ENCODE measurements at places on chromosomes 7 and 10. TPM values are rescaled to one million over a fixed set of nuclear protein-coding genes. Genes with fewer than 3 reads are reported as not detected.

Gene TMEM106B
- total RNA-seq: 73.1 TPM

GRCh38 chr10:63003816-63004453 lies 129.2 kb upstream of the NRBF2 start:
- no peak for DNase-seq

GRCh38 chr7:48088559-48089045 lies 463 bp upstream of the UPP1 start:
- peak; percentile 91 for DNase-seq

GRCh38 chr10:92757066-92757710 lies 67.4 kb downstream of the HHEX start:
- peak; percentile 69 for DNase-seq

DNA sequence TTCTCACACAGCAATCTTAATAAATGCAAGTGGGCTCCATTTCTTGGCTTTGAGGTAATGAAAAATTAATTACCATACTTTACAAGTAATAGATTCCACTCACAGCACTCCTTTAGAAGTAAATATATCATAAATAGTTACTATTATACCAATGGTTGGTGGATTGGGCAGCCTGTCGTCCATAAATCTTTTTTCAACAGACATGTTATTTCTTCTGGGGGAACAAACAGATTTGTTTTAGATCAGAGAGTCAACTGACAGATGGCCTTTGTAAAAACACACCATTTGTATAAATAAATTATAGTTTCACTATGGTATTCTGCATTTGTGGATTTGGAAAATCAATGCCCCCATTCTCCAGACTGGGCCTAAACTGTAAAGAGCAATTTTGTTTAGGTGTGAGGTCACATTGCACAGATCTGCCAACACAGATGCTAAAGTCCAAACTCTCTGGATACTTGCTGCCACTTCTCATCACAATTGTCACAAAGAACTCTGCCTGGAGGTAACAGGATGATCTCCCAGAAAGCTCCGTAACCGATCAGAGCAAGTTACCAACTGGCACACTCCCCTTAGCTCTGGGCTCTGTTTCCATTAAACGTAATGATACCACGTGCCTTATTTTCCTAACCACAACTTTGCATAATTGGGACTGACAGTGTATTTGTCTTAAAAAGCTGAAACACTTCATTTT lies 4.5 kb upstream of the MACROH2A2 start:
- DNase-seq: no peak

DNA sequence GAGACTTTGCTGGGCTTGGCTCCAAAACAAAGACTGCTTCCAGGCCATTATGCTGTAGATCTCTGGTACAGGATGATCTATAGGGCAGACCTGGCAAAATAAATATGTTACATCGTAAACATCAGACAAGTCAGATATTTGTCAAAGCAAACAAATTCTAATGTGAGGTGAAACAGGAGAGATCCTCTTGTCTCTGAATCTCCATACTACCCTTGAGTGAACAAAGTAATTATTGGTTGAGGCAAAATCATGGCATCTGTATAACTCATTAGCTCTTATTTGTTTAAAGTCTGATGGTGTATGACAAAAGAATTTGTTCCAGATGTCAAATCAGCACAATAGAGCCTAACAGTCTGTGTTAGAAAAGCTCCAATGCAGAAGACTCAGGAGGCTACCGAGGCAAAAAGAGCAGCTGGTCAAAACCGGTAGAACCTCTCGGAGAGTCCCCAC lies 1291.5 kb downstream of the TYW1 start:
- DNase-seq: no peak

GRCh38 chr10:11147722-11148121 lies 130.1 kb downstream of the CELF2 start:
- DNase-seq: no peak

GRCh38 chr7:50531401-50531911 lies 33.7 kb downstream of the DDC start:
- no peak for DNase-seq

DNA sequence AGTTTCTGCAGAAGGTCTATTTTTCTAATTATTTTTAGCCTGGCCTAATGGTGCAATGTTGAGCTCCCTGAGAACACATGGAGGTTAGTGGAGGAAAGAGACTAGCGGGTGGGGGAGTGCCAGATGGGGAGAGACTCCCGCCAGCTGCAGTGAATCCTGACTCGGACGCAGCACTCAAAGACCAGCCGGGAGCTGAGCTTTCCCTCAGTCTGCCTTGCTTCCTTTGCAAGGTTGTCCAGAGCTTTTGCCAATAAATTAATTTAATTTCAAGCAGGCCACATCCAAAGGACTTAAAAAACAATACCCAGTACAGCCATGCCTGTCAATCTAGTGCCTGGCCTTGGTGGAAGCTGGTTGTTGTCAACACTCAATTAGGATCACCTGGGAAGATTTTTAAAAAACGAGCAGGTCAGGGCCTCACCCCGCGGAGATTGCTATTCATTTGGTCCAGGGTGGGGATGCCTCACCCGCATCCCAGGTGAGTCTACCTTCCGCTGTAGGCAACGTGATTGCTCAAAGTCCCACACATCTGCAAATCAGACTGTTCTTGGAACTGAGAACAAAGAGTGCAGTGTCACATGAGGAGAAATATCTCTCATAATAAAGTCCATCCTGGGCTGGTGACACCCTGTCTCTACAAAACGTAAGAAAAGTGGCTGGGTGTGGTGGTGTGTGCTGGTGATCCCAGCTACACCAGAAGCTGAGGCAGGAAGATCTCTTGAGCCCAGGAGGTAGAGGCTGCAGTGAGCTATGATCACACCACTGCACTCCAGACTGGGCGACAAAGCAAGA lies 4.0 kb downstream of the CLRN3 start:
- DNase-seq: no peak

DNA sequence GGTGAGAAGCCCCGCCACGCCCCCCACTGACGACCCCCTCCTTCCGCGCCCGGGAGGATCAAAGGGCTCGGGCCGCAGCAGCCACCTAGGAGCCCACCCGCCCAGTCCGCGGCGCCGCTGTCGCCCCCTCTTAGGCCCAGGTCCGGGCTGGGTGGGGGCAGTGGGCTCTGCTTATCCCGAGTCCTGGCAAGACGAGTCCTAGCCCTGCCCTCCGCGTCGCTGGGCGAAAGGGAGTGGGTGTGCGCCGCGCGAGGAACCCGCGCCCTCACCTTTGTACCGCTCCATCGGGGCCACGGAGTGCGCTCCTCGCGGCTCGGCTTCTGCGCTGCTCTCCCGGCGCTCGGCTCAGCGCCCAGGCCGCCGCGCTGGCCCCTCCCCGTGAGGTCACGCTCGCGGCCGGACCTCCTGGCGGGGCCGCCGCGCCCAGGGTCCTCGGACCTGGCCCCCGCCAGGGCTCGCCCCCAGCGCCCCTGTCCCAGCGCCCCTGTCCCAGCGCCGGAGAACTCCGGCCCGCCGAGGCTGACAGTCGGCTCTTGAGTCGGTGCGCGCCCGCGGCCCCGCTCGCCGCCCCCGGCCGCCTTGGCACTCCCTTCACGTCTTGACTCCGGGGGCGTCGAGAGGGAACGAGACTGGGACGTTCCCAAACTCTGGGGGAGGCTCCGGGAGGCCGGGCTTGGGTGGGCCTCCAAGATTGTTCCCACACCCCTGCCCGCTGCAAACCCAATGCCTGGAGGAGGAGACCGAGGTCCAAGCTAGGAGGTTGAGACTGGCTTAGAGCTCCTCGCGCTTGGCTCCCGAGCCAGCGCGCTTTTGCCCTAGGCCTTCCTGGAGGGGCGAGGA lies at the start of gene AFAP1L2:
Gene AFAP1L2 (minus strand): TSS at position 332 of the 840 bp plus-strand sequence. CDS start 47 bp downstream, at position 285.
- no peak for DNase-seq

- DNase-seq: no peak
Measured at GRCh38 chr10:89887406-89887805, 186.0 kb downstream of the KIF20B start.

DNA sequence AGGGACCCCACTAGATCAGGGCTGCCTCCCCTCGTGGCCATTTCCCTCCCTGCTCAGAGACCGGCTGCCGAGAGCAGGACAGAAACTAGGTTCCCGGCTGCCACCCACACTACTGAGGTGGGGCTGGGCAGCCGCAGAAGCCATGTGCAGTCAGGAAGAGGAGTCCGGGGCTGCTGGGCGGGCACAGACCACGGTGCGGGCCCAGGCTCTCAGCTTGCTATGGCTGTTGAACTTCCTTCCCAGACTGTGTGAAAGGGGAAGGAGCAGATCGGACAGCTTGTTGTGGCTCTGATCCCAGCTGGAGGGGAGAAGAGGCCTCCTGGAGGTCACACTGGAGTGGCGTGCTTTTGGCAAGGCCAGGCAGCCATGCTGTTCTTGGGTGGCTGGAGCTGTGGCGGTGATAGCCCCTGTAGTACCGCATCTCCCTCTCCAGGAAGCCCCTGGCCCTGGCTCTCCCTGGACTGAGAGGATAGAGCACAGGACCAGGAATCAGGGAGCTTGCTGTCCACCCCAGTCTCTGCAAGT lies 56.8 kb downstream of the HK1 start:
- DNase-seq: peak; percentile 69
